CD4-positive, alpha-beta memory T cell (primary cell): ENCODE measurements at places on chromosomes 4 and X.

GRCh38 chr4:54661169-54661568 is 3.4 kb downstream of the KIT start:
- no peak overlapping the region for H3K27ac ChIP-seq
- no peaks in the 10 kb centered on the region for H3K4me1 ChIP-seq
- no peak overlapping the region for H3K4me3 ChIP-seq
- no peak for DNase-seq
- H3K36me3 ChIP-seq: no peaks in the 10 kb centered on the region
- no peaks in the 10 kb centered on the region for H3K27me3 ChIP-seq

- no peaks in the 10 kb centered on the region for H3K36me3 ChIP-seq
- H3K4me3 ChIP-seq: no peak overlapping the region
- H3K4me1 ChIP-seq: no peaks in the 10 kb centered on the region
- no peaks in the 10 kb centered on the region for H3K27me3 ChIP-seq
- H3K27ac ChIP-seq: no peak overlapping the region
These were observed 29.4 kb downstream of the EVC2 start for GRCh38 chr4:5678977-5679376.

GRCh38 chr4:70760662-70761061 is 38.9 kb downstream of the RUFY3 start:
- H3K27ac ChIP-seq: no peak overlapping the region
- H3K4me1 ChIP-seq: peaks cover 17% of the 10 kb centered on the region
- H3K4me3 ChIP-seq: no peak overlapping the region
- no peak for DNase-seq

GRCh38 chr4:41334182-41334581 is 77.5 kb downstream of the UCHL1 start:
- no peaks in the 10 kb centered on the region for H3K27me3 ChIP-seq
- H3K4me1 ChIP-seq: no peaks in the 10 kb centered on the region
- H3K36me3 ChIP-seq: no peaks in the 10 kb centered on the region
- H3K27ac ChIP-seq: no peak overlapping the region
- DNase-seq: no peak

DNA sequence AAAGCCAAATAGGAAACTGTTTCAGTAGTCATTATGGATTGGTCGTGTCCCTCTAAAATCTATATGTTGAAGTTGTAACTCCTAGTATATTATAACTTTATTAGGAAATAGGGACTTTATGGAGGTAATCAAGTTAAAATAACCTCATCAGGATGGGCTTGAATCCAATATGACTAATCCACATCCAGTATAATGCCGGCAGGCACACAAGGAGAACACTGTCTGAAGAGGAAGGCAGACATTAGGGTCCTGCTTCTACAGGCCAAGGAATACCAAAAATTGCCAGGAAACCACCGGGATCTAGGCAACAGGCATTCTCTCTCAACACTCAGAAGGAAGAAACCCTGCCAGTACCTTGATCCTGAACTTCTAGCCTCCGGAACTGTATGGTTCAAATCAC is 130.3 kb downstream of the ATP10D start:
- no peak for DNase-seq
- H3K27ac ChIP-seq: no peak overlapping the region
- no peaks in the 10 kb centered on the region for H3K4me1 ChIP-seq
- no peaks in the 10 kb centered on the region for H3K36me3 ChIP-seq
- H3K4me3 ChIP-seq: no peak overlapping the region
